HCT116 (cell line): ENCODE measurements at places on chromosomes 1 and 21. TPM values are rescaled to one million over a fixed set of nuclear protein-coding genes. Genes with fewer than 3 reads are reported as not detected.

DNA sequence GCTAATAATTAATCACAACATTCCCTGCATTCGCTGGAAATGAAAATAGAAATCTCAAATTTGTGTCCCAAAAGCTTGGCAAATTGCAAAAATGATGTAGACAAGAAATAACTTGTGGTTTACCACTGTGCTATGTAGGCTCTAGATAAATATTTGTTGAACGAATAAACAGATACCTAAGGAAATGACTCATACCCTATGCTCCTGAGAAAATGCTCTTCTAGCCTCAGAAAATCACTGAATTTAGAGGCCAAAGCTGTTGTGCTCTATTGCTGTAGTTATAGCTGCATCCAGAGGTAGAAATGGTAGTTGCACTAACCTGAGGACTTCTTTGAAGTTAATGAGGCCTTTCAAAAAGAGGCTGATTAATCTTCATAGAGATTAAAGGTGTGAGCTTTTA is 142.0 kb upstream of the ZNHIT6 start:
- DNase-seq: peak; percentile 84

DNA sequence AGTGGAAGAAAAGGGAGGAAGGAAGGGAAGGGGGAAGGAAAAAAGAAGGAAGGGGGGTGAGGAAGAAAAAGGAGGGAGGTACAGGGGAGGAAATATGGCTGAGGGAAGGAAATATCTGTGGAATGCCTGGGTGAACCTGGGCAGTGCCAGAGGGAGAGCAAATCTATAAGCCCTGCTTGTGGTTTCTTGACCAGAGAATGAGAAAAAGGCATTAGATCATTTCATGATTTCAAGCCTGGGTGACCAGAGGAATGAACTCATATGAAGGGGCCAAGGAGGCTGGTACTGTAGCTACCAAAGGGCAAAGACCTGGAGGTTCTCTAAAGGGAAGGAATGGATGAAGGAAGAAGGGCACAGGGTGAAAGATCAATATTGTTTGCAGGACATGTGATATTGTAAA is 31.4 kb downstream of the GNG12 start:
- no peak for DNase-seq

GRCh38 chr1:5685446-5686040 is 306.7 kb downstream of the NPHP4 start:
- no peak for DNase-seq

DNA sequence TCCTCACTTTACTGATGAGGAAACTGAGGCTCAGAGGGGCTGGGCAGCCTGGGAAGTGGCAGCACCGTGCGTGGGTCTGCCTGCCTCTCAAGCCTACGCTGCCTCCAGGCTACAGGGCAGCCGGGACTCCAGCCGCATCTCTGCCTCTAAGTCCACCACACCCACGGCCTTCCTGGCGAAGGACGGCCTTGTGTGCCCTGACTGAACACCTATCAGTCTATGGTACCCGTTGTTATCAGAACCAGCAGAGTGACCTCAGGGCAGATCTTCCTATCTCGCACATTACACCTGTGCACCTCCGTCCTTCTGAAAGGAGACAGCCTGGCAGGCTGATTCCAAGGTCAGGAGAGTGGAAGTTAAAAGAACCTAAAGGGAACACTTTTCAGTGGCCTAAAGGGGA is 35.7 kb upstream of the SLC30A1 start:
- DNase-seq: no peak

- no peak for DNase-seq
Measured at GRCh38 chr1:33349081-33349759, 28.3 kb upstream of the A3GALT2 start.

DNA sequence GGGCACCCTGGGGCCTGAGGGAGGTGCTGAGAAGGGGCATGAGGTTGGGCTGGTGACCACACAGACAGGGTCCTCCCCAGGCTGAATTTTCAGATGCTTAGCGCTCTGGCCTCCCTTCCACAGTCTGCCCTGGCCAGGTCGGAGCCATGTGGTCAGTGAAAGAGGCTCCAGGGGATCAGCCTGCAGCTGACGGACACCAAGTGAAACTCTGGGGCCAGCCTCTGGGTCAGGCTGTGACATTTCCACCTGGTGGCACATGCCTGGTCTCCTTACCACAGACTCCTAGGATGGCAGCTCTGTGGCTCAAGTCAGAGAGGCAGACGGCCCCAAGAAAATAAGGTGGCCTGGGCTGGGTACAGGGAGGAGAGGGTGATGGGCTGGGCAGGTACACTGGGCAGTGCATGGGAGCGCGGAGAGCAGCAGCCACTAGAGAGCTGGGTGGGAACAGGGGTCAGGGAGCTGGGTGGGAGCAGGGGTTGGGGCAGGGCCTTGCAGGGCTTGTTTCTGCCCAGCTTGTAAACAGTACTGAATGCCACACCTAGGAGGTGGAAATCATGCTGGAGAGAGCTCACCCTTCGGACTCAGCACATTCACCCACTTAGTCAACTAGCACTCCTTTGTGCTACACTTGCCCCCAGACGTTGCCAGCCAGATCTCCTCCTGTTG is 20.7 kb upstream of the ADARB1 start:
- DNase-seq: no peak

- DNase-seq: no peak
Measured at GRCh38 chr1:244789731-244790130, 45.7 kb upstream of the COX20 start.

GRCh38 chr1:206489980-206490770 is 17.2 kb upstream of the RASSF5 start:
- DNase-seq: no peak

DNA sequence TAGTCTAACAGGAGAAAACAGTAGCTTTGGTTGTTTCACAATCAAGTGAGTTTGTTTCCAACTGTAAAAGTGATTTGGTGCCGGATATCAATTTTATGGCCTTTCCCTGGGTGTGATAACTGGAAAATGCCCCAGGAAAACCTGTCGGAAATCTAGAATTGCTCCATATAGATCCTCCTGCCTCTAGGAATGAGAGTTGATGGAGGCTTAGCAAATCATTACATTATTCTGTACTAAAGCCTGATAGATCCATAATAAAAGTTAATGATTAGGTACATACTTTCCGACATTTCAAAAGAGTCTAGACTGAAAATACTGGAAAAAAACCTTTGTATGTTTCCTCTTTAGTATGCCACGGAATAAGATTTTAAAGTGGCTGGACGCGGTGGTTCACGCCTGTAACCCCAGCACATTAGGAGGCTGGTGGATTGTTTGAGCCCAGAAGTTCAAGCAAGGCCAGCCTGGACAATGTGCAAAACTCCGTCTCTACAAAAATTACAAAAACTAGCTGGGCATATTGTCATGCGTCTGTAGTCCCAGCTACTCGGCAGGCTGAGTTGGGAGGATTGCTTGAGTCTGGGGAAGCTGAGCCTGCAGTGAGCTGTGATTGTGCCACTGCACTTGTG is 70.0 kb upstream of the SLC45A1 start:
- DNase-seq: no peak

TBX19 gene
- 3.0 TPM for total RNA-seq
